ENCODE measurements at places on chromosomes 3 and 15. TPM values are rescaled to one million over a fixed set of nuclear protein-coding genes. Genes with fewer than 3 reads are reported as not detected.

MYLK gene
- 0.17 TPM for total RNA-seq

EPHB3 gene
- total RNA-seq = not detected

NEIL1 gene
- total RNA-seq = 56.7 TPM

DNA sequence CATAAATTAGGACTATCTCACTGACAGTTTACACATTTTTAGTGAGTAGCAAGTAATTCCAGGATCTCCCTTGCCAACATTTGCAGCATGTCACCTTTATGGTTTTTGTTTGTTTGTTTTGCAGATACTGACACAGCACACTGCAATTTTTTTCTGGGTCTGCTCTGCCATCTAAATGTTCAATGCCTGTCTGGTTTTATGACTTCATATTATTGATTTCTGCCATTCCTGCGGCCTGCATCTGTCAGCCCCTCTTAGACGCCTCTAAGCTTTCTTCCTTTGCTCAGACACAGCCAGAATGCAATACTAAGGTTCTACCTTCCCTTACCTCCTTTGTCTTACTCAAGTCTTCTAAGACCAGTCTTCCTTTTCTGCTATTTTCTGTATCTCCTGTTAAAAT is 321.2 kb upstream of the AZI2 start:
- ATAC-seq = no peak

DNA sequence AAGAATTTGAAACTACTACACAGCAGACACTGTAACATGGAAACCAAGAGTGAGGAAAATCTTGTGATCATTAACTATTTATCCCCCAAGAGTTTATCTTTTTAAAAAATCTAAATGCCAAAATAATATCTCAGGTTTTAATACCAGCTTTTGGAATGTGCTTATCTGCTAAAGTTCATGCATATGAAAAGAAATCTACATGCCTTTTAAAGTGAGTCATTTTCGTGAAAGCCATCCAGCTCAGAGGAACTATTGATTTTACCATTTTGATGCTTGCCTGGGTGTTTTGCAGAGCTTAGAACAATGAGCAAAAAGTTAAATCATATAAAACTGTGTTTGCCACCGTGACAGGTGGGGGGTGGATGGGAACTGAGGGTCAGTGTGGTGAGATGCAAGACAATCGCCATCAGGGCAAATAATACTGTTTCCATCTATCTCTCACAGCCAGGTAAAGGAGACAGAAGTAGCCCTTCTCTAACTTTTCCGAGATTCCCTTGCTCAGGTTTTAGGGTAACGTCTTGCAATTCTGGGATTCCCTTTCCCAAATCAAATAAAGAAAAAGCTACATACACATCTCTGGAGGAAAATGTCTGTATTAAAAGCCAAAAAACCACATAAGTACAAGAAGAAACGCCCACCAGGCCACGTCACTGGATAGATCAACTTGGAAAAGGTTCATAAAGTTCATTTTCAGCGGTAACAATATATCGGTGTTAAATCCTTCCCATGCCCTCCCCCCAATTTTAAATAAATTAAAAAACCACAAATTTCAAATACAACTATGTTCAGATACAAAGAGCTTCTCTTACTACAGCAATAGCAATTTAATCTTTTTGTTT is 2.0 kb downstream of the TMEM158 start:
- ATAC-seq = no peak

SATB1 gene
- 414 TPM for total RNA-seq

DNA sequence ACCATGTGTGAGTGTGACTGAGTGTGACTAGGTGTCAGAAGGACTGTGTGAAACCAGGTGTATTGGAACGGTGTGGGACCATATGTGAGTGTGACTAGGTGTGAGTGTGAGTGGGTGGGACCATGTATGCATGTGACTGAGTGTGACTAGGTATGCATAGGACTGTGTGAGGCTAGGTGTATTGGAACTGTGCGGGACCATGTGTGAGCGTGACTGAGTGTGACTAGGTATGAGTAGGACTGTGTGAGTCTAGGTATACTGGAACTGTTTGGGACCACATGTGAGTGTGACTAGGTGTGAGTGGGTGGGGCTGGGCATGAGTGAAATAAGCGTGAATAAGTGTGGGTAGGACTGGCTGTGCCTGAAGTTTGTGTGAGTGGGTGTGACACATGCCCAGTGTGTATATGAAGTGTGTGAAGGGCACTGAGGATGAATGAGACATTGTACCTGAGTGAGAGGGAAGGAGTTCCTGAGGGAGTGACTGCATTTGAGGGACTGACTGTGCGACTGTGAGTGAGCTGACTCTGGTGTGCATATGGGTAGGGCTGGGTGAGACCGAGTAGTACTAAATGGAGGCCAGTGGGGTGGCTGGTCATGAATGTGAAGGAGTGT is 247.0 kb upstream of the CCDC54 start:
- no peak for ATAC-seq

CA12 gene
- total RNA-seq = 1.0 TPM
